ENCODE measurements at places on chromosomes 6 and 20. TPM values are rescaled to one million over a fixed set of nuclear protein-coding genes. Genes with fewer than 3 reads are reported as not detected.

The CLIC1 gene
- 467 TPM for total RNA-seq

The FAM83B gene
- not detected for total RNA-seq

The GSTA2 gene
- 0.32 TPM for total RNA-seq

The COL19A1 gene
- 39.9 TPM for total RNA-seq

The FAM83C gene
- total RNA-seq = not detected

The TTBK1 gene
- not detected for total RNA-seq

The SLC12A5 gene
- total RNA-seq = 0.74 TPM

The CCN2 gene
- total RNA-seq = 3.1 TPM

The FNDC11 gene
- total RNA-seq = 0.05 TPM

All from SK-MEL-5 (cell line).